ENCODE measurements at places on chromosomes 7 and 10.

DNA sequence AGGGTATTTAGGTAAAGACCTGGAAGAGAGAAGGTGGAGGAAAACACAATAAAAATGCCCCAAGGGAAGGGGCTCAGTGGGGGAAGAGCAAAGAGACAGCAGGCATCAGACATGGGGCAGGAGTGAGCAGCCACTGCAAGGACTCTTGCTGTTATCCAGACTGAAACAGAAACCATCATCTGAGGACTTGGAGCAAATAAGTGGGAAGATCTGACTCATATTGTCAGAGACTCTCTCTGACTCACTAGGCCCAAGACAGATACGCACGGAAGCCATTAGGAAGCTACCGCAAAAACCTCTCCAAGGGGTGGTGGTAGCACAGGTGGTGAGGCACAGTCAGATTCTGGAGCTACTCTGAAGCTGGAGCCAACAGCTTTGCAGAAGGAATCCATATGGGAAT is 110.7 kb downstream of the RNF32 start:
- DNase-seq, result no peak

GRCh38 chr7:25823571-25823970 is 328.4 kb upstream of the NFE2L3 start:
- no peak for DNase-seq

DNA sequence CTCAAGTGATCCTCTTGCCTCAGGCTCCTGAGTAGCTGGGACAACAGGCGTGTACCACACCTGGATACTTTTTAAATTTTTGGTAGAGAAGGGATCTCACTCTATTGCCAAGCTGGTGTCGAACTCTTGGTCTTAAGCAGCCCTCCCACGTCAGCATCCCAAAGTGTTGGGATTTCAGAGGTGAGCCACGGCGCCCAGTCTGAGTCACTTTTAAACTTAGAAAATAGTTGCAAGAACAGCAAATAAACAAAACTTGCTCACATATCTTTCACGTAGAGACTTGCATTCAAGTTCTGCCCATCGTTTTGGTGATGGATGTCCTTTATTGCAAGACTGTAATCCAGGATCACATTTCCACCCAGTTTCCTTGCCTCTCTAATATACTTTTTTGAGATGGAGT is 16.6 kb downstream of the GTF2I start:
- no peak for DNase-seq

DNA sequence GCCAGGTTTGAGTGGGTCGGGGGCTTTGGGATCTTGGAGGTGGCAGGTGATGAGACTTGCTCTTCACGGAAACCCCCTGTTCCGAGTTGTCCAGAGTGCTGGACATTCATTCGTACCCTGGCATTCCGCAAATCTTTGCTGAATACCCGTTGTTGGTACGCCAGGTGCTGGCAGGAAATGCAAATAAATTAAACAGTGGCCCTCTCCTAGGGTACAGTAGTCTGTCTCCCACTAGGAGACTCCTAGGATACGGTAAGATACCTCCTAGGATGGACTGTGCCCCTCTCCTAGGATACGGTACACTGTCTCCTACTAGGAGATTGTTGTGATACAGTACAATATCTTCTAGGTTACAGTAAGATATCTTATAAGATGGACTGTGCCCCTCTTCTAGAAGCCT is 544 bp downstream of the SEC23IP start:
- DNase-seq, result no peak

GRCh38 chr10:124308056-124308645 is 110.6 kb downstream of the OAT start:
- no peak for DNase-seq

- peak; percentile 39 for DNase-seq
Measured at GRCh38 chr10:79223091-79224048, 123.9 kb upstream of the PPIF start.

GRCh38 chr7:146346096-146346495 is 229.5 kb downstream of the CNTNAP2 start:
- DNase-seq, result no peak

DNA sequence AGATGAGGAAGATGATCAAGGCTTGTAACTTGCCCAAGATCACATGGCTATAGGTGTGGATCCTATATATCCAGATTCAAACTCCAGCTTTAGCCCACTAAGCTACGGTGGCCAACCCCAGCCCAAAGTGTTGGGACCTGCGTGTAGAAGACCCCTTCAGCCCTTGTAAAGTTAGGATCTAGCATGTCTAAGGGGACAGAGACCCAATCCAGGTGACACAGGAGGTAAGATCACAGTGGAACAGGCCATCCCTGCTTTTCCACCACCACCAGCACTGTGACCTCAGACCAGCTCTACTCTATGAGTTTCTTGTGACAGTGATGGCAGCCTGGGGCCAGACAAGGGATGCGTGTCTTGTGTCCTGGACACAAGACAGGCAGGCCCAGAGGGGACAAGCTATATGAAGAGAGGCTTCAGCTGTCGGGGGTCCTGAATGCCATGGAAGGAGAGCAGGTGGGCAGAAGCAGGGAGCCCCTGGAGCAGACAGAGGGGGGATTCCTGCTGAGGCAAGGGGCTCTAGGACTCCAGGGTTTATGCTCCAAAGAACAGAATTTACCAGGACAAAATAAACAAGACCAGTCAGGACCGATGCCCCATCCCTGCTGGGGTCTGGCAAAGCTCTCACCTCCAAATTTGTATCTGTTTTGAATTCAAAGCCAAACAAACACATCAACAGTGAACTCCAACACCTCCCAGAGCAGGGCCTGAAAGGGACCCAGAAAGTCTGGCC is 10.4 kb downstream of the GPRIN2 start:
- DNase-seq, result no peak

DNA sequence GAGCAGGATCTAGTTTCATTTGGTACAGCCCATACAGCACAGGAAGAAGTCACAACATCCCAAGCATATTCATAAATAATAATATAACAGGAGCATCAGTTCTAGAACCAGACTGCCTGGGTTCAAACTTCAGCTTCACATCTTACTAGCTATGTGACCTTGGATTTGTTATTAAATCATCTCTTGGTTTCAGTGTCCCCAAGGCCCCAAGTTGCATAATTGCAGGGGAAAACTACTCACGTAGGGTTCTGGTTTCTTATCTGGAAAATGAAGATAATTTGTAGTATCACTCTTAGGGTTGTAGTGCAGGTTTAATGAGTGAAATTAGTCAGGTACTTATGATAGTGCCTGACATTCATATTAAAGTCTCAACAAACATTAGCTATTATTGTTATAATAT is 5.5 kb upstream of the IQUB start:
- no peak for DNase-seq

GRCh38 chr10:5470062-5470751 is 29.2 kb downstream of the CALML5 start:
- no peak for DNase-seq
